ENCODE measurements at places on chromosomes 11 and 22.

- no peak for DNase-seq
These were observed 97.5 kb upstream of the FSHB start for GRCh38 chr11:30133281-30133680.

GRCh38 chr11:134752526-134752925 is 340.5 kb upstream of the B3GAT1 start:
- no peak for DNase-seq

- DNase-seq = no peak
These were observed 71.2 kb upstream of the CDON start for GRCh38 chr11:126133901-126134300.

DNA sequence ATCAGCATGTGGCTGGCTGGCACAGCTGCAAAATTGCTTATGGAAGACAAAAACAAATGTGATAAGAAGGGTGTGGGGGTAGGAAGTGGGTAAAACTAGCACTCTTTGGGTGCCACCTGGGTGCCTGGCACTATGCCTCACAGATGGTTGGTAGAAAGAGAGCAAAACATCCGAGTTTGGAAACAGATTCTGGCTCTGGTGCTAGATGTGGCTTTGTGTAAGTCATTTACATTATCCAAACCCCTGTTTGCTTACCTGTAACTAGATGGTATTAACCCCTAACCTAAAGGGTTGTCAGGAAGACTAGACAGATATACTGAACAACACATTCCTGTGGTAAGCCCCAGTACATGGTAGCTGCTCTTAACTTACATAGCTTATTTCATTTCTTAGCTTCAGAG is 905.6 kb downstream of the DLG2 start:
- no peak for DNase-seq

DNA sequence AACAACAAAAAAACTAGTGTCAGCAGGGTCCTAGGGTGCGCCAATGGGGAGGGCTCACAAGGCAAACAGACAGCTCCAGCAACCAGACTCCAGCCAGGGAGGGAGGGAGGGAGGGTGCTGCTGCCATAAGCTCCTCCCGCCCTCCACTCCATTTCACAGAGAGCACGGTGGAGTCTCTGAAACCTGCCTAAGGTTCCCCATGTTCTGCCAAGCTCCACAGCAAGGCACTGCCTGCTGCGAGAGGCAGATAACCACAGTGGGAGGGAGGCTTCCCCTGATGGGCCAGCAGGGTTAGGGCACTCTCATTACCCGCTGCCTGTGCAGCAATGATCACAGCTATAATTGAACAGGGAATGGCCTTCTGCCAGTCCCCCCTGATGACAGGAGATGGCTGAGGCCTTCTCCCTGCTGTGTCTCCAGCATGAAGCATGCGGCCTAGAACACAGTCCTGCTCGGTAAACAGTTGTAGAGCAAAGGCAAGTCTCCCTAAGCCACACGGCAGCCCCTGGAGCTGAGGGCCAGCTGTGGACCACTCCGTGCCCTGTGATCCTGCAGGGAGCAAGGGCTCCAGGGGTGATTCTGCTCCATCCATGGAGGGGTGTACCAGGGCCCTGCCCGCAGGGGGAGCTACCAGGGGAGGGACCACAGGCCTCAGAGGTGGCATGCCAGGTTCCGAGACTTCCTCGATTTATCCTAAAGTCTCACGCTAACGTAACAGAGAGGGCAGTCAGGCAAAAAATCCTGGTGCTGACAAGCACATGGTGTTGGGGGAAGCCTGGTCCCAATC is 42.9 kb downstream of the PC start:
- no peak for DNase-seq

DNA sequence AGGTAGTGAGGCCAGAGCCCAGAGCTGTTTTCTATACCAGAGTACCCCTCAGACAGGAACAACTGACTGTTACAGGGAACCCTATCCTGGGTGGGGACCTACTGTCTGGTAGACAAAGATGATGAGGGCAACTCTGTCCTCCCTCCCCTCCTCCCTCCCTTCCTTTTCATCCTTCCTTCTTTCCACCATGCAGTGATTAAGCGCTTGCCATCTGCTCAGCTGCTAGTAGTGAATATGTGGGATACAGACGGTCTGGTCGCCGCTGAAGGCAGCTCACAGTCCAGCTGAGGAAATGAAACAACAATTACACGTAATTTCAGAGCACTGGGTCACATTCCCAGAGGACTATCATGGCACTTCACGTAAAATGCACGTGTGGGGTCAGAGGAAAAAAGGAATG is 597.1 kb downstream of the BUD13 start:
- DNase-seq = no peak

DNA sequence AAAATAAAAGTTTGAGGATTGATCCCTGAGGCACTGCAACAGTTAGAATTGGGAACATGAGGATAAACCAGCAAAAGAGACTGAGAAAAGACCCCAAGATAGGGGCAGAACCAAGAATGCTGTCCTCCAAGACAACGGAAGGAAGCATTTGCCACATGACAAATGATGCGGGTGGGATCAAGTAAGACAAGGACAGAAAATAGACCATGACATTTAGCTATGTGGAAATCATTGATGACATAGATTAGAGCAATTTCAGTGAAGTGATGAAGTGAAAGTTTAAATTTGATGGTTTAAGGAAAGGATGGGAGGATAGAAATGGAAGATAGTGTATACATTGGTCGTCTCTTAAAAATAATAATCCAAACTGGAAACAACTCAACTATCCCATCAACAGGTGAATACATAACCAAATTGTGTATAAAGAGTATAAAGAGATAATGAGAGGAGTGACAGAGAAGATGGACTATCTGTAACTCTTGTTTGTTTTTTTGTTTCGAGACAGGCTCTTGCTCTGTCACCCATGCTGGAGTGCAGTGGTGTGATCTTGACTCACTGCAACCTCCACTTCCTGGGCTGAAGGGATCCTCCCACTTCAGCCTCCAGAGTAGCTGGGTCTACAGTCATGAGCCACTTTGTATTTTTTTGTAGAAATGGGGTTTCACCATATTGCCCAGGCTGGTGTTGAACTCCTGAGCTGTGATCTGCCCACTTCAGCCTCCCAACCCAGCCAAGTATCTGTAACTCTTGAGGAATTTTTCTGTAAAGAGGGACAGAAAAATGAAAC is 48.7 kb upstream of the FDX1 start:
- DNase-seq = no peak

GRCh38 chr11:11856638-11857037 is 14.9 kb downstream of the USP47 start:
- DNase-seq = no peak

DNA sequence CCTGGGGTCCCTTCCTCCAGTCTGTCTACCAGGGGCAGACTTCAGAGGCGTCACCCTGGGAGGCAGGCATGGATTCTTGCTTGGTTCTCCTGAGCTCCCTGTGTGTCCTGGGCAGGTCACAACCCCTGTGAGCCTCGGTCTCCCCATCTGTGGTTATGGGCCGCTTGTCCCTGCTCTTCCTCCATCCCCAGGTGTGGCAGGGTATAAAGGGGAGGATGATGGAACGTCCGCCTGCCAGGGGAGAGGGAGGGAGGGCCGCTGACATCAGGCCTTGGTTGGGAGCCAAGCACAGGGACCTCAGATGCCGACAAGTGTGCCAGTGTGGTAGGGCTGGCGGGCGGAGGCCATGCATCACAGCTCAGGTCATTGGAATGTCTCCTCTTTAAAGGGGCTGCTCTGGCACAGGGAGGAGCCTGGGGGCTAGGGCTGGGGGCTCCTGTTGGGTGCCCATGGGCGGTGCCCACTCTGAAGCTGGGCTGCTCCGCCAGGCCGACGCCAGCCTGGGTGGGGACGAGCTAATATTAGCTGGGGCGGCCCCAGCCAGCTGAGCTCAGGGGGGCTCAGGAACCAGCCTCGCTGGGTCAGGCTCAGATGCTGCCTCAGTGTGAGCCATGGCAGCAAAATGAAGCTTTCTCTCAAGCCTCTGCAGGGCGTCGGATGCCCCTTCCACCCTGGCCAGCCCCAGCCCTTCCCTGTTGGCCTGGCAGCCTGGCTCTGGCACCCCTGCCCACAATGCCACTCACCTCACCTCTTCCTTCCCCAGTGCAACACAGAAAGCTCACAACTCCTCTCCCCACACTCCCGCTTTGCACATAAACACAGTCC is 12.8 kb downstream of the KCNC1 start:
- DNase-seq = no peak

DNA sequence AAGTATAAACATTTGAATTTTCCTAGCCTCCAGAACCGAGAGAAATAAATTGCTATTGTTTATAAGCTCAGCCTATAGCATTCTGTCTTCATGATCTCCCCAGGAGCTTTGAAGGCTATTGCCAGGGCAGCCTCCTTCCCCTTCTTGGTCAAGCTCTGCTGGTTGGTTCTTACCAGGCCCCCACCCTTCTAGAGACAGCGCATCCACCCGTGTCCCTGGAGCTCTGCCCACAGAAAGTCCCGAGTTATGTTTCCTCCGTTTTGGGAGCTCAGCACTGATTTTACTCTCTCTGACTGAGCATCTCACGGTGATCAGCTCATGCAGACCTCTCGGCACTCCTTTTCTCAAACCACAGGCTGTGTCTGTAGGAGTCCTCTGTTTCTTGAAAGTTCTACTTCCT is 123.8 kb upstream of the SORL1-AS1 start:
- no peak for DNase-seq

- no peak for DNase-seq
These were observed 33.0 kb upstream of the C11orf87 start for GRCh38 chr11:109388982-109389381.

DNA sequence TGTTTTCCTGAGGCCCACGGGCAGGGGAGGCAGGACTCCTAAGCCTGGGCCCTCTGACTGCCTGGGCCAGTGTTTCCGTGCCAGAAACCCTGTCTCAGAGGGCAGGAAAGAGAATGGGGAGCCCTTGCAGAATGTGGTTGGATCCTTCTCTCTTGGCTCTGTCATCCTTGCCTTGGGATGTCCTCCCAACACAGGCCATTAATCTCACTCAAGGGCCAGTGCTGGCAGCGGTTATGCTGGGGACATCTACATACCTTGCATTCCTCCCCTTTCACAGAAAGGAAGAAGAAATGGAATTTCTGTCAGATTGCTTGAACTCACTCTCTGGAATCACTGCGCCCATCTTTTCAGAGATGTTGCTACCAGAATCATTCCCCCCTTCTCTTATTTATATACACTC is 296.9 kb downstream of the KIRREL3 start:
- no peak for DNase-seq

DNA sequence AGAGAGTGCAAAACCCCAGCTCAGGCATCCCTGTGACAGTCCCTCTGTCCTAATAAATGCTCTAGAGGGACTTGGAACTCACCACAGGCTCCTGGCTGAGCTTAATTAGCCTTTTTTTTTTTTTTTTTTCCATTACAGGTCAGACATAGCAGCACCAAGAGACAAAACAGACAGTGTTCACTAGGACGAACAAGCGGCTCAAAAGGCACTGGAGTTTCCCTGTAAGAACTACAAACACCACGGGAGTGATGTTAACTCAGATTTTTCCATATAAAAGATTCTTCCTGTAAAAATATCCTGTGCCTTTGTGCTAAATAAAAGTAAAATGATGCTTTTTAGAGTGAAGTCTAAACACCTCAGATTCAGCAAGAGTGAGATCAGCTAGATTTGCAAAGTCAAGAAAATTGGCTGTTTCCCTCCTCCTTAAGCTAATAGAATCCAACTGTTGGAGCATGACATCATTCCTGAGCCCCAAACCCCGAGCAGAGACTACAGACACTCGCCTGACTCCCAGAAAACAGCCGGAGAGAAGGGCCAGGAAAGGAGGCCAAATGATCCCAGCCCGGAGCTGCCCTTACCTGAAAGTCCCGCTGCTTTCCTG is 101.0 kb upstream of the AKIP1 start:
- no peak for DNase-seq

- DNase-seq = no peak
These were observed 81.0 kb downstream of the SLC36A4 start for GRCh38 chr11:93116641-93117441.

- DNase-seq = peak; percentile 19
These were observed 23.8 kb downstream of the LRRC10B start for GRCh38 chr11:61532134-61533038.

DNA sequence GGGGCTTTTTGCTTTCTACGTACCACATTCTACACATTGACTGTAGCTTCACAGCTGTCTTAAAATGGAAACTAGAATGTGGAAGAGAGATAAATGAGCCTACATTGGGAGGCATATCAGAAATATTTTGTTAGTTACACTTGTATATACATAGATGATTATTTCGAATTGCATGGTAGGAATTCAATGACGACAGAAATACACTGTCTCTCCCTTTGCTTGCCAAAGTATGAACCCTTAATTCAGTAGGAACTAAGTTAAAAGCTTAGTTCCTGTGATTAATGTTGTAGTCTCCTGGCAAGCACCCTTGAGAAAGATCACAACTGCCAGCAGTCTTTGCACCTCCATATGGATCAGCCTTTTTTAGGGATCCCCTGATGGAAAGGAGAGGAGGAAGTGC is 10.1 kb downstream of the C11orf87 start:
- no peak for DNase-seq

DNA sequence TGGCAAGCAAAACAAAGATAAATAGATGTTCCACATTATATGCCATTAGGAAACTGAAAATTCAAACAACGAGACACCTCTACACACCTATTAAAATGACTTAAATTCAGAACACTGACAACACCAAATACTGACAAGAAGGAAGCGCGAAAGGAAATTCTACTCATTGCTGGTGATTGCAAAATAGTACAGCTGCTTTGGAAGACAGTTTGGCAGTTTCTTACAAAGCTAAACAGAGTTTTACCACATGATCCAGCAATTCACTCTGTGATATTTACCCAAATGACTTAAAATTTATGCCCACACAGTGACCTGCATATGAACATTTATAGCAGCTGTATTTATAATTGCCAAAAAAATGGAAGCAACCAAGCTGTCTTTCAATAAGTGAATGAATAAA is 232.6 kb downstream of the CASP12 start:
- DNase-seq = no peak

GRCh38 chr11:73475549-73476095 is 99.4 kb downstream of the RELT start:
- DNase-seq = no peak

GRCh38 chr22:30943368-30943767 is 25.2 kb downstream of the MORC2 start:
- DNase-seq = no peak

GRCh38 chr11:9060700-9061111 is 30.7 kb downstream of the SCUBE2 start:
- no peak for DNase-seq

DNA sequence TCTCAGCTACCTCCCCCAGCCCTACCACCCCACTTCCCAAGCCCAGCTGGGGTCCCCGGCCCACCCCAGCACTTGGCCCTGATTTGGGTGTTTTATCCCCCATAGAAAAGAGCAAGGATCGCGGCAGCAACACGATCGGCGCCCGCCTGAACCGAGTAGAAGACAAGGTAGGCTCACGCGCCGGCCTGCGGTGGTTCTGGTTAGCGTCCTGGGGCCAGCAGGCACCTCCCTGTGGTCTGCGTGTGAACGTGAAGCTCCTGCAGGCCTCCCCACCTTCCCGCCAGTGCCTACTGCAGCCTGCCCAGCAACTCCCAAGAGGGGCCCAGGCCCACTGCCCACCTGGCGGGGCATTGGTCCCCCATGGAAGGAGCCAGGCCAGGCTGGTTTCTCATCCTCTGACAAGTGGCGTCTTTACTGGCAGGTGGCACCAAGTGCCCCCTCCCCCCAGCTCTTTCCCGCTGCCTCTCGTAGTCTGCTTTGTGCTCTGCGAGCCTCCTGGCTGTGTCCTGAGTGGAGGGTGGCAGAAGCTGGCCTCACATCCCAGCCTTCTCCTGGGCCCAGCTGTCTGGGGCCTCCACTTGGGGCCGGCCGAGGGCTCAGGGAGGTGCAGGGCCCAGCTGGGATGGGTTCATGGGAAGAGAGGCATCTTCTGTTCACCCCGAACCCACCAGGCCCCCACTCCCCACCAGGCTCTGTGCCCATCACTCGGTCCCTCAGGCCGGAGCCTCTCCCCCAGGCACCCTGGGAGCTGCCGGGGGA is 78.3 kb upstream of the KCNQ1OT1 start:
- DNase-seq = peak; percentile 29

GRCh38 chr11:47327025-47327424 is 25.5 kb downstream of the MYBPC3 start:
- DNase-seq = no peak

Data from NCI-H1694 (cell line).